ENCODE measurements at places on chromosomes 12 and 14. TPM values are rescaled to one million over a fixed set of nuclear protein-coding genes. Genes with fewer than 3 reads are reported as not detected.

BATF gene
- 1.5 TPM for total RNA-seq

DNA sequence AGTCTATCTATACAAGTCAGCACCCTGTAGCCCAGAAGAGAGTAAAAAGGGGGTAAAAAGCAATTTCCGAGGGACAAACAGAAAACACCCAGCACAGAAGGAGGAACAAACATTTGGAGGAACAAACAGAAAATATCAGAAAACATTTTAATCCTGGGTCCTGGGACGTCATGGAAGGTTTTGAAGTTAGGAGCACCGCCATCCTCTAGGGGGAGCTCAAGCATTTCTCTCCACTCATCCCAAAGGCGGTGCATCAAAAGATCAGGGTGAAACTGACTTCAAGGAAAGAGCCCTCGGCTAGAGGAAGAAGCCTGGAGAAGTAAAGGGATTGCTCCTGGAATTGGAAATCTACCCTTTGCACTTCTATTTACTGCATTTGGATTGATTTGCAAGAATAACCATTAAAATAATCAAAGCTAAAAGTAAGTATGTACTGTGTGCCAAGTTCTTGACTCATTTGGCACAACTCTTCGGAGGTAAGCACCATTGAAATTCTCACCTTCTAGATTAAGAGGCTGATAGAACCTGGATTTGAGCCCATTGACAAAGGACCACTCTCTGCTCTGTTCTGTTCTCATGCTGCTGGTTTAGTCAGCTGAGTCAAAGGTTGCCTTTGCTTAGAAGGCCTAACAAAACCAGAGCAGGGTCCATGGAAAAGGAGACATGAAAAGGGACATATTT lies 17.2 kb upstream of the POC1B start:
- DNase-seq: peak; percentile 86

DNA sequence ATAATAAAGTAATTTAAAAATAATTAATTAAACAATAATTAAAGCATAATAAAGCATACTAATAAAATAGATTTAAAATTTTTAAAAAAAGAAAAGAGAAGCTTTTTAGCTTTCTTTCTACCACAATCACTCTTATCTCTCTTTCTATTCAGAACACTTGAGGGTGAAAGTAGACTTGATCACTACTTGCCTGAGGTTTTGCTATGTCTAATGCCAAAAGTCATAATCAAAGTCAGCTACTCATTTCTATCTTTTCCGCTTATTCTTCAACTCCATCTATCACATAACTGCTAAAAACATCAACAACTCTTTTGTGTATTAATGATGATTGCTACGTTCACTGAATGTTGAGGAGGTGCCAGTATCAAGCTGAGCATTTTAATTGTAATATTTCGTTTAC lies 202.0 kb upstream of the KRR1 start:
- no peak for DNase-seq

SMIM41 gene
- total RNA-seq: not detected

DNA sequence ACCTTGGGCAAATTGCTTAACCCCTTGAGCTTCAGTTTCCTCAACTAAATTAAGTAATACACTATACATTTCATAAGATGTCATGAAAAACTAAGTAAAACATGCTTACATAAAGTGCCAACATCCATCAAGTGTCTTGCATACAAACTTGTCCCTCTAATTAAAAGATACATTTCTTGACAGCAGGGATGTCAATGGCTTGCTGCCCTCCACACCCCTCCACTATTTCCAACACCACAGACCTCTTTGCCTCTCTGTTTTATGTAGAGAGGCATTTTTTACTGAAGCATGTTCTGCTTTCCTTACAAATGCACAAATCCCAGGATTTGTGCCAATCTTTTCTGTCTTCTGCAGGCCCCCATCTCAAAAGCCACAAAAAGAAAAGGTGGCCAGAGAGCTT lies 89.0 kb upstream of the HOXC13 start:
- no peak for DNase-seq

CIDEB gene
- total RNA-seq: 3.5 TPM

DNA sequence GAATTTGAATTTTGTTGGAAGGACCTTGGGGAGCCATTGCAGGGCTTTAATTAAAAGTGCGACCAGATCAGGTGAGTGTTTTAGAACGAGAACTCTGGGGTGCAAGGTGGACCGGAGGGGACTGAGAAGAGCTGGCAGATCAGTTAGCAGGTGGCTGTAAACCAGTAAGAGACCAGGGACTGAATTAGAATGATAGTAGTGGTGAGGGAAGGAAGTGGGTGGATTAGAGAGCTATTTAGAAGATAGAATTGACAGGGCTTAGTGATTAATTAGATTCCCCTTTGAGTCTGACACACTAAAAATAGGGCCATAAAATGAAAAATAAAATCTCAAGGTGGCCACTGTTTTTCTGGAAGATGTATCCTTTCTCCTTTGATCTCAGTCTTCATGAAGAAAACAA lies 44.8 kb downstream of the PLXNC1 start:
- no peak for DNase-seq

KRT82 gene
- not detected for total RNA-seq

GRCh38 chr12:64931321-64931720 lies 106.9 kb downstream of the TBC1D30 start:
- no peak for DNase-seq

DNA sequence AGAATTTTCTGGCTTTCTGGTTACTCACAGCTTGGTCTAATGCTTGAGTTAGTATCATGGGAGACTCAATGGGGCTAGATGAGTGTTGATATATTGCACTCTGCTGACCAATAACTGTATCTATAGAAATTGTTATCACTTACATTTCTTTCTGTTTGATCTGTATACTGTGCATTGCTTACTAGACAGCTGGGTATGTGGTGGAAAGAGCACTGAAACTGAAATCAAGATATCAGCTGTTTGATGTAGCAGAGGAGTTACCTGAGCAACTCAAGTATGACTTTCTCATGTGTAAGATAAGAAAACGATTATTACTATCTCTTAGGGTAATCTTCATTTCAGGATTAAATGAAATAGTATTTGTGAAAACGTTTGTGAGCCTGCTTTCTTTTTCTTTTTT lies 183.0 kb downstream of the SLC15A5 start:
- DNase-seq: no peak

DNA sequence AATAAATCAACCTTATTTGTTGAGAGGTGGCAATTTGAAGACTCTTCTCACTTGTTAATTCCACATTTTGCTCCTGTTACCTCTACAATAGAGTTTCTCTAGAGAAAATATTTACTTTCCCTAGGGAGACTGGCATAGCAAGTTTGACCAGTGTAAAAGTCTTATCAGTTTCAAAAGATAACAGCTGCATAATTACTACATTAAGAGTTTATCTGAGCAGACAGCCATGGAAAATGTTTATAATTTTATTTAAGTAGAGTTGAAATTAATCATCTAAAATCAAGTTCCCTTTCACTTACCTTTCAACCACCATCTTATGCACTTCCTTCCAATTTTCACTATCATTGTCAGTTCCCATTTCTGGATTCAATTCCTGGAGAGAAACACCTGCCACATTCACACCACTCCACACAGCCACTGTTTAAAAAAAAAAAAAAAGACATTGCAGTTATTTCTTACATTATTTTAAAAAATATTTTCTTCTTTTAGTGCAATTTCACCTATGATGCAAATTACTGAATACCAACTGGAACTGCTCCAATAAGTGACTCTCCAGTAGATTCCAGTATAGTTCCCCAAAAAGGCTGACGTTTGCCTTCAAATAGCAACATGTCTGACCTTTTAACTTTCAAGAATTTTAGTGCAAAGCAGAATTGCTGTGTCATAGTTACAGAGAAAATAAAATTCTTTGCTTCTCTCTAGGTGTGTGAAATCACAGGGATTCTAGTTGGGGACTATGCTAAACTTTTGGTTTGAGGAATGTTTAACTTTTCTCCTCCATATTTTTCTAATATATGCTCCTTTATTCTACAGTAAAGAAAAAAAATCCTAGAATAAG lies 19.4 kb downstream of the LDHB start:
- no peak for DNase-seq

GRCh38 chr12:69055280-69055679 lies 122.3 kb upstream of the CPM start:
- DNase-seq: no peak

KLHL33 gene
- not detected for total RNA-seq

Measured in Caco-2 (cell line).